NCI-H345 (cell line): ENCODE measurements at places on chromosomes 4 and X.

DNA sequence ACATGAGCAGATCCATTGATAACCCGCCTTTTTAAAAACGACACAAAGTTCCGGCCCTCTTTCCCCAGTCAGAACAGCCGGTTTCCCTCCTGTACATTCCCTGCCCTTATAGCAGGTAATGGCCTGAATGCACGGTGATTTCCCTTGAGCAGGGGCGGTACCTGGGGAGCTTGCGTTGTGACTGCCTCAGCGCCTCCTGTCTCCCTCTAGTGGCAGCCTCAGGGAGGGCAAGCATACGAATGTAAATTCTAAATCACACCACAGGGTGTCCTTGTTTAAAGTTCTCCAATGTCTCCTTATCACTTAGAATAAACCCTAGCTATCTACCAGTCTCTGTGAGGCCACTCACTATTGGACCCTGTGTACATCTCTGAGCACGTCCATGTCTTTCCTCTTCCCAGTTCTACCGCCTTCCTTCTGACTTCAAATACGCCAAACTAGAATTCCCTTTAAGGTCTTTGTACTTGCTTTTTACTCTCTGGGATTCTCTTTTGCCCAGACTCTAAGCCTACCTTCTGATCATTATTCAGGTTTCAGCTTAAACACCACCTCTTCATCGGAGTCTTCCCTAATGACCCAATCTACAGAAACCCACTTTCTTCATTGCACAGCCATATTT is 18.4 kb upstream of the LDB2 start:
- no peak for DNase-seq

GRCh38 chrX:124555036-124555595 is 208.8 kb downstream of the SH2D1A start:
- DNase-seq, result no peak

GRCh38 chrX:100643956-100644860 is at the start of gene SRPX2:
Gene SRPX2, plus strand, starts transcription at chrX:100644199. Its CDS starts 2,124 bp downstream, at chrX:100646323.
- no peak for DNase-seq

GRCh38 chrX:54944816-54945215 is 24.2 kb downstream of the TRO start:
- no peak for DNase-seq

- DNase-seq, result no peak
These were observed 118.9 kb upstream of the SLC34A2 start for GRCh38 chr4:25536564-25537320.

- no peak for DNase-seq
These were observed 2.6 kb upstream of the CNOT6L start for GRCh38 chr4:77821775-77822174.

- no peak for DNase-seq
These were observed 134.0 kb upstream of the PJA1 start for GRCh38 chrX:69299285-69299684.
